ENCODE measurements at places on chromosomes 13 and 19.

GRCh38 chr13:33968520-33969507 is 150.9 kb downstream of the RFC3 start:
- no peak for DNase-seq

DNA sequence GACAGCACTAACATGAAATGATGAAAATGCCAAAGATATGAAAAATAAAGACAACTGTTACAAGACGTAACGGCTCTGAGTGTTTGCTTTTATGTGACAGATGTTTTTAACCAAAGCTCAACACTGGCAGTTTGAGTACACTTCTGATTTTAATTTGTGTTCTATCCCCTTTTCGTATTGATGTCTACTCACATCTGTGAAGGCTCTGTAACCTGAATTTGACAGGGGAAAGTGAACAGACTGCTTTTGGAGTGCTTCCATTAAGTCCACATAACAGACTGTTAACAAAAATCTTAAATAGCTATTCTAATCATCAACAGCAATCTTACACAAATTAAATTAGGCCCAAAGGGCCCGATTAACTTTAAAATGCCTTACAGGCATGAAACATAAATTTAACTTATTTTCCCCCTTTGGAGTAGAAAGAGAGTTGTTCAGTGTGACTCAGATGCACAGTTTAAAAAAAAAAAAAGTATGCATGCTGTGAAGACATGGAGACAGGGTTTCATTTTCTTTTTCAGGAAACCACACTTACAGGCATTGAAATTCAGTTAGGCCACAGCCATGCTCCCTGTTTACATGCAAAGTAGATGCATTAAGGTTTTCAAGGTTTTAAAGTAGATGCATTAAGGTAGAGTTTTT is 16.3 kb upstream of the RNASEH2B start:
- DNase-seq: peak; percentile 82

- no peak for DNase-seq
Measured at GRCh38 chr13:58531614-58532013, 900.1 kb downstream of the PCDH17 start.

- no peak for DNase-seq
Measured at GRCh38 chr13:23513455-23513854, 56.8 kb upstream of the TNFRSF19 start.

DNA sequence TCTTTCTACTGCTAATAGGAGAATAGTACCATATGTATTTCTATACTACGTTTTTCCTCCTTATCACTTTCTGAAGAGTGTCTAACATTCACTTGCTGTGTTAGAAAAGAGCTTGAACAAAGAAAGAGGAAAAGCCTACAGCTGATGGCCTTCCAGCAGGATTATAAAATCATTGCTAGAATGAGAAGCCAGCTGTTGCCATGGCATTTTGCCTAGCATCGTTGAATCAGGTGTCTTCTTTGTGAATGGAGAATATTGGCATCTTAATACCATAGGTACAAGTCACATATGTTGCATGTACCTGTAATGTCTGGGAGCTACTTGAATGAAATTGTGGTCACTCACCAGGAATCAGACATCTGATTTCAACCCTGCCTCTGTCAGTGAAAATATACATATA is 1174.9 kb downstream of the PCDH17 start:
- DNase-seq: no peak

DNA sequence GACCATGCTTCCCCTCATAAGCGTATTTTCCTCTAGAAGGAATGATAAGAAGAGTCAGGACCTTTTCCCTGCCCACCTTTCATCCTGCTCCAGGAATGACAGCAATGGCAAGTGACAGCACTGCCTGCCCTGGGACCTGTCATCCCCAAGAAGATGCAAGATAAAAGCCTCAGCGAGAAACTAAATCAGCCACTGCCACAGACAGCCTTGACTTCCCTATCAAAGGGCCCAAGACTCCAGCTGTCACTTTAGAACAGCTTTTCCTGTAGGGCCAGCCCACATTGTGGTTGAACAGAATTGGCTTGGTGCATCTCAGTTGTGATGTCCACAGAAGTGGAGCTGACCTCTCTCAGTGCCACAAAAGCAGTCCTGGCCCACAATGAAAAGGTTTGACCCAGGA is 1.1 kb downstream of the RAB8A start:
- DNase-seq: peak; percentile 71

GRCh38 chr13:26037302-26037701 is 14.5 kb downstream of the SHISA2 start:
- DNase-seq: peak; percentile 3

- DNase-seq: peak; percentile 97
Measured at GRCh38 chr13:28751175-28751960, 32.6 kb upstream of the SLC46A3 start.

GRCh38 chr13:22837980-22838647 is 342.7 kb upstream of the SGCG start:
- no peak for DNase-seq

- peak; percentile 81 for DNase-seq
Measured at GRCh38 chr19:926589-927350, 935 bp downstream of the ARID3A start.

GRCh38 chr19:12778017-12778904 is 2.9 kb upstream of the HOOK2 start:
- DNase-seq: peak; percentile 19

DNA sequence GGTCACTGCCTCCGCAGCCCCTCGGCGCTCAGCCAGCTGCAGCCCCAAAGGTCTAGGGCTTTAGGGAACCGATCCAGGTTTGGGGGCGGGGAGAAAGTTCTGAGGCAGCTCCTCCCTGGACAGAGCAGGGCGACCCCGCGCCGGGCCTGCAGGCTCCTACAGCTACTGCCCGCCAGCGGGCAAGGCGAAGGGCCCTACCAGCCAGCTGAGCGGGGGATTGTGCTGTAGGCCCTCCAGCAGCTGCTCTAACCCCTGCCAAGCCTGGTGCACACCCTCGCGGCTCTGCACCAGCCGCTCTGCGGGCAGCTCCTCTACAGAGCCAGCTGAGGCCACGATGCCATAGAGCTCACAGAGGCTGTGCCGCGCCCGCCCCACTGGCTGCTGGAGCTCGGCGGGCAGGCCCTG is 14.0 kb downstream of the PLIN4 start:
- no peak for DNase-seq

Data from AML-193 (cell line).